ENCODE measurements at places on chromosomes 16 and 17.
A peak's percentile ranks its signal among the peaks of the same experiment; 100 is the strongest.

- DNase-seq = no peak
These were observed 76.5 kb downstream of the HELZ start for GRCh38 chr17:67168496-67168895.

DNA sequence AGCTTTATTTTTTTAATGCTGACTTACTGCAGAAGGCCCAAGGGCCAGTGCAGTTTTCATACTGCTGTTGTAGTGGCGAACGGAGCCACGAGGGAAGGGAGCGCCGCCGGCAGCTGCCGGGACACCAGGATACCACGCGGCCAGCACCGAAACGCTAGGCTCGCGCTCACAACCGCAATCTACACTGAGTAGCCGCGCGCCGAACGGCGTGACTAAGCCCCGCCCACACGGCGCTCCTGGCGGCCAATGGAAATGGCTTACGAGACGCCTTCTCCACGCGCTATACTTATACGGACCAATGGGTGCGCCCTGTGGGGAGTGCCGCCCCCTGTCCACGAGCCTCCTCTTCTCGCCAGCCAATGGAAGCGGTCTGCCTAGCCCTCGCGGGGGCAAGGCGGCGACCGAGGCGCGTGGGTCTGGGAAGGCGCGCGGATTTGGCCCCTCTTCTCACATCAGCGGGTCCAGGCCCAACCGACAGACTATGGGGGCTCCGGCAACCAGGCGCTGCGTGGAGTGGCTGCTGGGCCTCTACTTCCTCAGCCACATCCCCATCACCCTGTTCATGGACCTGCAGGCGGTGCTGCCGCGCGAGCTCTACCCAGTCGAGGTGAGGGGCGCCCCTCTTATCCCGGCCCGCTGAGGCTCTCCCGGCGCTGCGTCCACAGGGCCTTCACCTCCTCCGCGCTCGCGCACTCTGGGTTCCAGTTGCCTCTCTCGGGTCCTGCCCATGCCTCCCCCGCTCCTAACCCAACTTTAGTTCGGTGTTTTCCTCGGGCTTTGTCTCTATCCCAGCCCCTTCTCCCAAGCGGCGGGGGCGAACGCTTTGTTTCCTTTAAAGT lies at the start of gene TMEM97:
TSS of gene TMEM97 (plus strand) at position 442 of the 839 bp plus-strand sequence. CDS start at position 482, 40 bp downstream.
- DNase-seq = peak; percentile 99

DNA sequence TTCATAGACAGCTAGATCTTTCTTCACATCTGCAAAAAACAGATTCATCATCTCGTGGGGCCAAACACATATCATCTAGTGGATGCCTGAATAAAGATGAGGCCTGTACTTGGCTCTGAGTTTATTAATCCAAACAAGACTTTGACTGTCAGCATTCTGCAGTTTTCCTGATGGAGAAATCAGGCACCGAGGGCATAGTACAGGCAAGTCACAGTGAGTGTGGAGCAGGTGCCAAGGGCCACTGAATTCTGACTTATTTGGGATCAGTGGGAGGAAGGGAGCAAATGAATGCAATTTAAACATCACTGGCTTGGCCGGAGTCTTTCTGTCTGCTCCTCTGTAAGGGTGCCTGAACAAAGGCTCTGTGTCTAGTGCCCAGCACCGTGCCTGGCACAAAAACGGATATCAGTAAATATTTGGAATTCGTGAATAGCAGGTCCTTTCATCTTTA lies 975 bp downstream of the CFAP20 start:
- DNase-seq = no peak

GRCh38 chr17:80888276-80889160 lies 103.1 kb upstream of the CHMP6 start:
- DNase-seq = no peak

- peak; percentile 97 for DNase-seq
These were observed 25.3 kb downstream of the G6PC3 start for GRCh38 chr17:44095647-44096496.

DNA sequence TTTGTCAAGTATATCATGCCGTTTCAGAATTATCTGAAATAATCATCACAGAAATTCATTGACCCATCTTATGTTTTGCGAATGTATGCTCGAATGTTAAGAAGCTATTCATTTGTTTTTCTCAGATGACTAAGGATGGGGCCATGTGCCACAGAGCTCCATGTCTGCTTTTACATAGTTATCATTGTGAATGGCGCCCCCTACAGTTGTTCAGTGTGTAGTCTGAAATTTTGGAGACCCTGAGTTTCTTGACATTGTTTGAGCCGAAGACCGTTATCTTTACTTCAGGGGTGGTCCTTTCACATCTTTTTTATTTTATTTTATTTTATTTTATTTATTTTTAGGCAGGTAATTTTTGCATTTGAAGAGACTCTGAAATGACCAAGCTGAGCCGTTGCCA lies 972.0 kb upstream of the RBFOX1 start:
- DNase-seq = no peak

DNA sequence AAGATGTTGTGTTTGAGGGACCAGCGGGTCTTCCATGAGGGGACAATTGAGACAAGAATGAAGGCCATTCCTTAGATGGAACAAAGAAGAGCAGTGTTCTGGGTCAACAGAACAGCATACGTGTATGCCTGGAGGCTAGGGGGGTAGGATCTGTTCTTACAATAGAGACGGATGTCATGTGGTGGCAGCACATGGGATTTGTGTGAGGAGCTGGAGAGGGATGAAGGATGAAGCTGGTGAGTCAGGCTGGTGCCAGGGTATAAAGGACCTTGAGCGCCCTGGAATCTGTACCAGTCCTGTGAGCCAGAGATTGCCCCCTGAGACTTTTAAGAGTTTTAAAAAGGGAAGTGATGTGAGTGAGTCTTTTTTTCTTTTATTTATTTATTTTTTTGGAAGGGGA lies 22.8 kb upstream of the WFDC1 start:
- no peak for DNase-seq

Measured in choroid plexus epithelial cell (primary cell).